GM23248 (cell line): ENCODE measurements at places on chromosomes 2 and 18. TPM values are rescaled to one million over a fixed set of nuclear protein-coding genes. Genes with fewer than 3 reads are reported as not detected.

DNA sequence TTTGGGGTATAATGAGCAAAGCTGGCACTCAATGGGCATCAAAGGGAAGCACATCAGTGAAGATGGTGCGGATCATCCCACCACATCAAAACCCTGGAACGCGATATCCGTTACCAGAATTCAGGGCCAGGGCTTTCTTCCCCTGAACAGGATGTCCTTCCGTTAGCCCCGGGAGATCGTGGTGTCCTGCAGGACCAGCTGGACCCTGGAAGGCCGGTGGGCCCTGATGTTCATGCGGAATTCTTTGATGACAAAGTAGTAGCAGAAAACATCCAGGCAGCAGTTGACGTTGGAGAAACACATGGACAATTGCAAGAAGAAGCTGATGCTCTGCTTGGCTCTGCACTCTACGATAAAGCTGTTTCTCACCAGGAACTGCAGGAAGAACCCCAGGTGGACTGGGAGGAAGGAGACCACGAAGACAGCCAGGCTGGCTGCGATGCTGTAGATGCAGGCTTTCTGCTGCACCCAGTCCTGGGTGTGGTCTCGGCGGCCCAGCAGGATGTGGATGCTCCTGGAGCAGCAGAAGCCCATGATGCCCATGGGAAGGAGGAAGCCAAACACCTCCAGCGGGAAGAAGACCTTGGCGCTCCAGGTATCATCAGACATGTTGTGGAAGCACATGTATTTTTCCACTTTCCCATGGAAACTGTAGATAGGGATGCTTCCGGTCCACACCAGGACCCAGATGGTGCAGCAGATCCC lies 15.0 kb downstream of the GPR55 start:
- DNase-seq, result no peak
- 0 out of 2 replicates have a peak, but pooled peaks cover 5% of the 10 kb centered on the region for H3K27me3 ChIP-seq
- H3K4me1 ChIP-seq, result peaks cover 9% of the 10 kb centered on the region; the same call in 1 of the 2 replicates
- no peak overlapping the region for H3K27ac ChIP-seq

The DSG1 gene
- not detected in 2 replicates for polyA plus RNA-seq

GRCh38 chr2:216761133-216761532 lies 65.8 kb upstream of the IGFBP5 start:
- no peak overlapping the region for H3K27ac ChIP-seq
- H3K36me3 ChIP-seq, result no peaks in the 10 kb centered on the region
- H3K4me3 ChIP-seq, result no peak overlapping the region
- no peaks in the 10 kb centered on the region for H3K4me1 ChIP-seq
- DNase-seq, result no peak
- peaks cover 11% of the 10 kb centered on the region for H3K27me3 ChIP-seq

- no peaks in the 10 kb centered on the region for H3K27me3 ChIP-seq
- H3K4me1 ChIP-seq, result no peaks in the 10 kb centered on the region
- no peak overlapping the region for H3K4me3 ChIP-seq
- H3K36me3 ChIP-seq, result no peaks in the 10 kb centered on the region
These were observed 404.0 kb upstream of the RAB6C start for GRCh38 chr2:129575431-129575830.
